ENCODE measurements at places on chromosomes 4 and X.

- no peak for DNase-seq
These were observed 73.0 kb downstream of the FAM47B start for GRCh38 chrX:35015621-35016020.

DNA sequence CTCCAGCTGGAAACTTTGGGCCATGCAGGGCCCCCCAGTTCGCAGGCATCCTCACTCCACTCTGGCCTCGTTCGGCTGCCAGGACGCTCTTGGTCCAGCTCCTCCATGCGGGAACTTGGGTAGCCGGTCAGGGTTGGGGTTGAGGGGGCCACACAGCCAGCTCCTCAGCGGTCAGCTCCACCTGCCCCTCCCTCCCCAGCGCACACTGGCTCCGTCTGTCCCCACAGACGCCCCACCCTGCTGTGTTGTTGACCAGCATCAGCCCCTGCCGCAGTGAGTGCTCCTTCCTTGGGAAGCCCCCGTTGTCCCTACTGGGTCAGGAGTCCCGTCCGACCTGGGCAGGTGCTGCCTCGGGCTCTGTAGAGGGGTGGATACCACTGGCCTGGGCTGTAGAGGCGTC is 5.8 kb downstream of the FGFRL1 start:
- no peak for DNase-seq

DNA sequence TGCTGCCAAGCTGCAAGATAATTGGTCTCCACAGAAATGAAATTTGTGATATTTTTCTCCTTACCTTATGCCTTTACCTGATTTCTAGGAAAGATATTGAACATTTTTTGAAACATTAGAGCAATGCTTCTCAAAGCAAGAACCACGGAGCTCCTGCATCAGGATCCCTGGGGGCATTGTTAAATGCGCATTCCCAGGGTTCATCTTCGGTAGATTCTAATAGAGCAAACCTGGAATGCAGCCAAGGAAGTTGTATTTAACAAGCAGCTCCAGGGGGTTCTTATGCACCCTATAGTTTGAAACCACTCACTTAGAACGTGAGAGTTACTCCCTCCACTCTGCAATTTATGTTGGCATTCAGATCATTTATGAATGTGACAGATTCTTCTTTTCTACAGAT is 126.2 kb downstream of the SLC39A8 start:
- DNase-seq, result no peak

GRCh38 chr4:79385641-79386040 is 22.4 kb downstream of the GK2 start:
- no peak for DNase-seq

DNA sequence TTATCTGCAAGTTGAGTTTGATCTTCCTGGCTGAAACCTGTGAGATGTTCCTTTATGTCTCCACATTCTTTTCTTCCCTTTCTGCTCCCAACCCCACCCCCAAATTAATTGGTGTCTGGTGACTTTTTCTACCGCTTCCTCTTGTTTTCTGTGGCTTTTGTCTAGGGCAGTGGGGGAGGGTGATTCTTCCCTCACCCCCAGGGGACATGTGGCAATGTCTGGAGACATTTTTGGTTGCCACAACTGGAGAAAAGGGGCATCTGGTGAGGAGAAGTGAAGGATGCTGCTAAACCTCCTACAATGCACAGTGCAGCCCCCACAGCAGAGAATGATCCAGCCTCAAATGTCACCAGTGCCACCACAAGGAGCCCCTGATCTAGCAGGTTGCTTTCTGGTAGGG is 152.9 kb downstream of the NHS start:
- DNase-seq, result no peak

DNA sequence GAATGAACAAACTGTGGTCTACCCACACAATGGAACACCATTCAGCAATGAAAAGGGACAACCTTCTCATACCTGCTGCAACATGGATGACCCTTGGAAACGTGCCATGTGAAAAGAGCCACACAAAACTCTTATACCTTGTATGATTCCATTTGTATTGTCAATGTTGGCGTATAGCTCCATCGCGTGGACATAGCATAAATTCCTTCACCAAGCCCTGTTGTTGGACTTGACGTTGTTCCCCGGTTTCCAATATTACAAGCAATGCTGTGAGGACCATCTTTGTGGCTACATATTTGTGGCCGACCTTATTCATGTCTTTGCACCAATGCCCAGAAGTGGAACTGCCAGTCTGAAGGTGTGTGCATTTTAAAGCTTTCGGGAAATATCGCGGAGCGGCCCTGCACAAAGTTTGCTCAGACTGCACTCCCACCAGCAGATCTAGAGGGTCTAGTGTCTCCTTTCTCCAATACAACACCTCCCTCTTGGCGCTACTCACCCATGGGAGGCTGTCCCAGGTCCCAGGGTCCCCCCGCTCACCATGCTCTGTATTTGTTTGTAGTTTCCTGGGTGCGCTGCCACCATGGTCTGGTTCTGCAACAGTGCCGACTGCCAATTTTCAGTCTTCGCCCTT is at the start of gene CLDN34:
Gene CLDN34, plus strand, starts transcription at position 584 of the 634 bp plus-strand sequence. Its CDS starts 0 bp downstream, at position 584.
- no peak for DNase-seq

DNA sequence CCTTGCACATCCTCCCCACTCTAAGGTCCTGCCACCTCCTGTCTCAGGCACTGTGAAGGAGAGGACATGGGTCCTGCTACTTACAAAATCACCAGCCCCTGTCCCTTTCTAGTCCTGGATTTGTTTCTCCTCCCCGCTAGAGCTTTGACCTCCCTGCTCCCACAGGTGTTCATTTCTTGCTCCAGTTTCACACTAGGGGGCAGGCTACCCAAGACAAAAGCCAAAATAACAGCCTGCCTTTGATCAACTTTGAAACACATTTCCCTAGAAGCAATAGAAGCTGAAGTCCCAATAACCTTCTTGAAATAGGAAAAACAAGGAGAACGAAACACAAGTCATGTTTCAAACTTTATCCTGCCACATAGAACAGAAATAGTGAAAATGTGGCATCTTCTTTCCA is 164.4 kb downstream of the QDPR start:
- no peak for DNase-seq

DNA sequence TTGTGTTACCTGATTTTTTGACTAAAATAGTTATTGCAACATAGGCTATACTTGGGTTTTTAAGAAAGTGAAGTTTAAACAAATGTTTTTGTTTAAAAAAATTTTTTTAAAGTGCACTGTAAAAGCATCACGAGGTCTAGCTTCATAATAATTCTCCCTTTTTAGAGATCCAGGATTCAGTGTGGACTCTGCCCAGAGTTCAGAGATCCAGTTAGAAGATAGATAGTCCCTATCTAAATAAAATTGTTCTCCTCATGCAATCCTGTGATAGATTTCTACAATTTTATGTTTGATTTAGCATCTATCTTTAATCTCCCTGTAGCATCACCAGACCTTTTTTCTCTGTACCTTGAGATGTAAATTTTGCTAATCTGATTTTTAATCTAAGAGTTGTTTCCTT is 85.5 kb upstream of the HPGD start:
- no peak for DNase-seq

- no peak for DNase-seq
These were observed 5.1 kb upstream of the SPON2 start for GRCh38 chr4:1177274-1178141.

GRCh38 chrX:153469811-153470410 is 465 bp downstream of the HAUS7 start:
- DNase-seq, result peak; percentile 12

- DNase-seq, result no peak
These were observed 1627.5 kb upstream of the TENM3 start for GRCh38 chr4:180615746-180616145.

- no peak for DNase-seq
These were observed 77.9 kb downstream of the WWC2 start for GRCh38 chr4:183177001-183177400.

DNA sequence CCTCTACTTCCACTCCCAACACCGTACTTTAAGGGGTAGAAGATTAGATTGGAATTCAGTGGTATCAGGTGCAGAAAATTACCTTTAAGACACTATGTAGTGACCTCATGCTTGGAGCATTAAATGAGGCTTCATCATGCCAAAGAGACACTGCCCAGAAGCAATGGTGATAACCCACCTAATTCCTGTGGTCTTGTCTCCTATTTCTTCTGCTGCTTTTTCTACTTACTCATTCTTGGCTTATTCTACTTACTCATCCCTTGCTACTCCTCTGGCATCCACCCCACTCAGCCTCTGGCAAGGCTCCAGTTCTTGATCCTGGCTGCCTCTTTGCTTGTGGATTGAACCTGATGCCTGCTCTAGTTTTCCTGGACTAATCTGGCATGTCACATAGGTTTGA is 62.3 kb upstream of the ADAMTS3 start:
- no peak for DNase-seq

GRCh38 chr4:105587841-105588240 is 35.4 kb downstream of the ARHGEF38 start:
- DNase-seq, result no peak

DNA sequence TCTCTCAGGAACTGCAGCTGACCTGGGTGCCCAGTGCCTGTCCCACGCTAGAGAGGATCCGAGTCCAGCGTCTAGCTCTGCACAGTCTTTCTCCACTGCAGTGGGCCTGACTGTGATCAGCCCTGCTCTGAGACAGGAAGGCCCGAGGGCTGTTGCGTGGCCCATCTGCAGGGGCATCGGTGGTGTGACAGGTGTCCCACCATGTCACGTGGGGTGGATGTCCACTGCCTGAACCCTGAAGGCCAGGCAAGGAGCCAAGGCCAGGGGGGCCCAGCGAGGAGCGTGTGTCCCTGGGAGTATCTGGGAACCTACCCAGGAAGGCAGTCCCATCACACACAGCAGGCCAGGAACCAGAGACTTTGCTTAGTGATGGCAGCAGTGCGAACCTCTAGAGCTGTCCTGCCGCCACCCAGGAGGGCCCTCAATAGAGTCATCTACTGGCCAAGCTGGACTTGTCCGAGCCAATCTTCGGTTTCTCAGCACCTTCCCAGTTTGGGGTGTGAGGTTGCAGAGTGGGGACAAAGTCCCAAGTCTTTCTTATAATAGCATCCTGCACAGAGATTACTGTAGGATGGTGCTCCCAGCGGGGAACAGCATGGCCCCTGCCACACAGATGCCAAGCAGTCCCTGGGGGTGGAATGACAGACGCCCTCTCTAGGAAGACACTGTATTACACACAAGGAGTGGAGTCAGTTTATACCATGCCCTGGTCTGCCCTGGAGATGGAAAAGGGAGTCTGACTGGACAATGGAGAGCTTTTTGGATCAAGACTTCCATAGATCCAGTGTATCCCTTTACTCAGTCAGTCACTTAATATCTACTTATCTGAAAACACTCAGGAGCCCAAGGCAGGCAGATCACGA is 38.3 kb downstream of the DCTD start:
- DNase-seq, result no peak

- no peak for DNase-seq
These were observed 10.3 kb downstream of the FGF2 start for GRCh38 chr4:122836941-122837340.

DNA sequence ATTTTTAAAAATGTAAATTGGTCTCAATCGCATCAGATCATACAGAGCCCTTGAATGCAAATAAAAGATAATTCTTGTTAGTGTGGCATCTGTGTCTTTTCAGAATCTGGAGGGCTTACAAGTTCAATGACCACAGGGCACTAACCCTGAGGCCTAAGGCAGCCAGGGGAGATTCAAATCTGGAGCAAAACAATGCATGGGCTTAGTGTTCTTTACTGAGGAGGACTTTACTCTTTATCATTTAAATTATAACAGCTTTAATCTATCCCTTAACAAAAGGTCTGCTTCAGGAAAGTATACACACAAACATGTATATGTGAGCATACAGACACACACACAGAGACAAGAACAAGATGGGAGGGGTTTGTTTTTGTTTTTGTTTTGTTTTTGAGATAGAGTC is 51.0 kb upstream of the NSUN7 start:
- DNase-seq, result no peak

All from stimulated activated CD8-positive, alpha-beta memory T cell treated with anti-CD3 and anti-CD28 coated beads, Interleukin-4, amount 100 ng/mL, for 4 hours (primary cell).